ENCODE measurements at places on chromosomes 3 and 15.

DNA sequence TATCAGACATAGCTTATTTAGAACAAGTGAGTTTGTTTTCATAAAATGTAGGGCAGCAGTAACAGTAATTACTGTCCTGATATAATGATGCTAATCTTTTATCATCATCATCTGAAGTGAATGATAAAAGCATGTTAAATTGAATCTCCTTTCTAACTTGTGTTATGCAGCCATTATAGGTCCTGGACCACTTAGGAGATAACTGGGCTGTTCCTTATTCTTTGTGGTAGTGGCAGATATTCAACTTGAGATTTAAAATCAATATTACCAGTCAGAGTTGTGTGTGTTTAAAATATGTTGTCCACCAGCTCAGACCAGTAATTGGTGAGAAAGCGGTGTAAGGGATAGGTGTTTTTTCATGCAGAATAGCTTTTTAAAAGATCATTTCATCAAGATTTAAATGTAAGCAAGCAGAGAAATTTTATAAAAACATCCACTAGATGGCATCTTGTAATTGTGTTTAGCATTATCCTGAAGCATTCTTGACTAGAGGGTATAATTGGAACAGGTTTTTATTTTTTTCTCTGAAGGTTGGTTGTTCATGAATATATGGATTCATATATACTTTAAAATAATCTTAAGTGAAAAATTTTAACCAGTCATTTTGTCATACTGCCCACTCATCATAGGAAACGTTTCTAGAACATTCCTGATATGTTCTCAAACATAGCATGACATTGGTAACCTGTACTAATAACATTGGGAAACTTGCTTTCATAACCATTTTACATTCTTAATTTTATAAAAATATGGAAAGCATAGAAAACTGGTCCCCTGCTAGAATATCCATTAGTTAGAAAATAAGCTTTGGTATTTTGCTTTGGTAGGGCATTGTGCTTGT lies 153.9 kb downstream of the BBX start:
- no peak overlapping the region for H3K27ac ChIP-seq
- H3K27me3 ChIP-seq = no peaks in the 10 kb centered on the region
- H3K4me3 ChIP-seq = no peak overlapping the region

DNA sequence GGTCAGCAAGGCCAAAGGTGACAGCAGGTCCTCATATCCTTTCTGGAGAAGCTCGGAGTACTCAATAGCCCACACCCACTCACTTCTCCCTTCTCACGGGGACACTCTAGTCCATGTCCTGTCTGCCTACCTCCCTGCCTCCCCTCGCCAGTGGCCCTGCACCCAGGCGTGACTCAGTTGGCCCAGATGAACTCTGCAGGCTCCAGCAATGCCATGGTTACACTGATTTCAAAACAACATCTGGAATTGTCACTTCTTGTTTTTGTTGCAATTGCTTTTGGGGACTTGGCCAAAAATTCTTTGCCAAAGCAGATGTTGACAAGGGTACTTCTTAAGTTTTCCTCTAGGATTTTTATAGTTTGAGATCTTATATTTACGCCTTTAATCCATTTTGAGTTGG lies 13.0 kb downstream of the IL16 start:
- no peaks in the 10 kb centered on the region for H3K27me3 ChIP-seq
- DNase-seq = no peak
- no peak overlapping the region for H3K27ac ChIP-seq

DNA sequence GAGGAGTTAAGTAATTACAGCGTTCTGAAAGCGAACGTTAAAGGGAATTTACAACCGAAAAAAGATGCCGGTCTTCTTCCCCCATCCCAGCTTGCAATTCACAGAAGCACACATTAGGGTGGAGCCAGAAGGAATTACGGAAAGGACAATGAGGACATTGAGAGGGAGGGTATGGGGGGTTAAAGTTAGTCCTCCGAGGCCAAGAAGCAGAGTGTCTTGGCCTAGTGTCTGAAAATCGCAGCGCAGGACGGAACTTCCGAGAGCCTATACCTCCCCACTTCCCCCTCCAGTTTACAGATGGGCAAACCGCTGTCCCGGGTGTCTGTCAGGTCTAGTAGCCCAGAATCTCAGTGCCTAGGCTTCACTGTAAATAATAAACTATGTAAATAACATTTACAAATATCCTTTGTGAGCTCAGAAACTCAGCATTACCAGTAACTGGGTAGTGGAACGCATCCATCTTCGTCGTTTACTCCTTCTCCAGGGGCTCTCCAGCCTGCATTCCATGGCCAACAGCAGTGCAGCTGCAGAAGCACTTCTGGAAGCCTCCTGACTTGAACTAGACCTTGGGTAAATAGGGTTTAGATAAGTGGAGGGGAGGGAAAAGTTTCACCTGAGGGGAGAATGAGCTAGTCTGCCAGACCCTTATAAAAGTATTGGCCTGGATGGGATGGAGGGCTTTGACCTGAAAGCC lies 922 bp downstream of the ADPRH start:
- H3K36me3 ChIP-seq = no peaks in the 10 kb centered on the region
- DNase-seq = peak; percentile 34

DNA sequence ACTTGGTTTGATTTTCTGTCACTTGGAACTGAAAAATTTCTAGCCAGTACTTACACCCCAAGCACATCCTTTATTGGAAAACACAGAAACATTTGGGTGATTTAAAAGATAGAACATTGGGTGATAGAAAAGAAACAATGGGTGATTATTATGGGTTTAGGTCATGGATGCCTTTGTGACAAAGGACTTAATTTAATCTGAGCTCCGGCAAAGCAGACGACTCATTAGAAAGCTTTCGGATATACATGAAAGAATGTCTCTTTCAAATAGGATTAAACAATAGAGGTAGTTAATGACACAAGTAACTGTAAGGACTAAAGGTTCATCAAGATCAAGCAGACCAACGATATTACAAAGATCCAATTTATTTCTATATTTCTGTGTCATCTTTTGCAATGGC lies 37.3 kb upstream of the CNTN4 start:
- H3K36me3 ChIP-seq = no peaks in the 10 kb centered on the region
- H3K4me3 ChIP-seq = no peak overlapping the region
- no peaks in the 10 kb centered on the region for H3K4me1 ChIP-seq
- H3K27me3 ChIP-seq = no peaks in the 10 kb centered on the region

DNA sequence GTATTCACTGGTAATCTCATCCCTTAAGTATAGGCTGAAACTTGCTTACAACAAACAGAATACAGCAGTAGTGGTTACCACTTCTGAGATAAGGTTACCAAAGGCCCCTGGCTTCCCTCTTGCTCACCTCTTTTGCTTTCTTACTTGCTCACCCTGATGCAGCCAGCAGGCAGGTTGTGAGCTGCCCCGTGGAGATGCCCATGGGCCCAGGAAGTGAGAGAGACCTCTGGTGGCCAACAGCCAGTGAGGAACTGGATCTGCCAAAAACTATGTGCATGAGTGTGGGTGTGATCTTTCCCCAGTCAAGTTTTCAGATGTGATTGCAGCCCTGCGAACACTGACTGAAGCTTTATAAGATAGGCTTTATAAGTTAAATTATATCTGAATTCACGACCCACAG lies 48.7 kb downstream of the NMNAT3 start:
- H3K27me3 ChIP-seq = no peaks in the 10 kb centered on the region
- no peak overlapping the region for H3K4me3 ChIP-seq
- H3K27ac ChIP-seq = no peak overlapping the region
- no peak for DNase-seq

DNA sequence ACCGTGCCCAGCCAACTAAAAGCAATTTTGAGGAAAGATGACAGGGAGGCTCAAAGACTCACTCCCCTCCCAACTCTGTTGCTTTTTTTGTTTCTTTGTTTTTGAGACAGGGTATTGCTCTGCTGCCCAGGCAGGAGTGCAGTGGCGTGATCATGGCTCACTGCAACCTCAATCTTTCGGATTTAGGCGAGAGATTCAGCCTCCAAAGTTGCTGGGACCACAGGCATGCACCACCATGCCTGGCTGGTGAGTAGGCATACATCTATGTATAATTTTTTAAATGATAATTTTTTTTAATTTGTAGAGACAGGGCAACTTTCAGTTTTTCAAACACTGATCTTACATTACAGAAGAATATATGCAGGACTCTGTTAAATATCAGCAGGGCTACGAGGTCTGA lies 15.8 kb upstream of the THUMPD3 start:
- no peak overlapping the region for H3K4me3 ChIP-seq
- H3K27ac ChIP-seq = peak overlapping the region; percentile 89
- peaks cover 64% of the 10 kb centered on the region for H3K4me1 ChIP-seq
- no peak for DNase-seq
